Right forelimb (tissue), 1 donor: ENCODE measurements at places on chromosomes 6 and 20.

GRCh38 chr6:110728501-110728900 lies 86.8 kb downstream of the CDK19 start:
- no peak for DNase-seq

GRCh38 chr6:85482905-85483700 lies 33.2 kb downstream of the NT5E start:
- peak; percentile 89 for DNase-seq

DNA sequence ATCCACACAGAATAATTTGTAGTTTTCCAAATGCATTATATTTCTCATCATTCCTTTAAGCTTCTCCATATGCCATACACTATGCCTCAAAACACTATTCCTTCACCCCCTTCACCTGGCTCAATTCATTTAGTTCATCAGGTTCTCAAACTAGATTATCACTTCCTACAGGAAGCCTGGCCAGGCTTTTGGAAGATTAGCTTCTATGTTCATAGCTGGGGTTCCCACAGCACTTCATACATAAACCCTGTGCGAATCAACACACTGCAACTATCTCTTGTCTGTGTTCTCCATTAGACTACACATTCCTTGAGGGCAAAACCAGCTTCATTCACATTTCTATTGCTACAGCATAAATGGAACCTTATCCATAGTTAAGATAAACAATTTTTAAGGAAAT lies 40.5 kb upstream of the PLN start:
- DNase-seq, result no peak

DNA sequence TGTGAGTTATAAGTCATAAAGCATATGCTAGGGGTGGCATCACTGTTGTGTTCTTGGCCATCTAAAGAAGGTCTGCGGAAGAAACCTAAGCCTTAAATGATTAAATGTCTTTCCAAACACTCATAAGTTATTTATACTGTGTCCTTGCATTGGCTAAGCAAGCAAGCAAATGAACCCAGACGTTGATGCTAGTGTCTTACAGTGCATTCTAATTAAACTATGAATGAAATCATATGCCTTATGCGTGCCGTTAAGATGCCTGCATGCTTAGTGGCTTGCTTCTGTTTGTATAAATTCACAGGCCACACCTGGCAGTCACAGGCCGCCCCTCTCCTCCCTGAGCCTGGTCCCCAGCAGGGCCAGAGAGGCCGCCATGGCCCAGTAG lies 49.9 kb downstream of the RIN2 start:
- no peak for DNase-seq

DNA sequence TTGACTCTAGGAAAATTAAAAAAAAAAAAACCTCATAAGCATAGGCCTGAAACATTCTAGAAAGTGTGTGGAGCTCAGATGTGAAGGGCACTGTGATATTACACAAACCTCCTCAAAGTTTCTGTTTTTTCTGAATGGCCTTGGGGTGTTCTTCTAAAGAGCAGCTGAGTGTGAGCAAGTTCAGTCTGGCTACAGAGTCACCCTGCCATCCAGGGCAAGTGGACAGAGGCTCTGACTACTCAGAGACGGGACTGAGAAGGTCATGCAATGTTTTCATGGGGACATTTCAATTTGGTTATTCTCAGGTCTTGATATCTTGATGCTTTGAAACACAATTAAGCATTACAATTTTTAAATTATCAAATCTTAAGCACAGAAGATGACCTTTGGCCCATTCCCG lies 36.6 kb upstream of the SSTR4 start:
- no peak for DNase-seq

DNA sequence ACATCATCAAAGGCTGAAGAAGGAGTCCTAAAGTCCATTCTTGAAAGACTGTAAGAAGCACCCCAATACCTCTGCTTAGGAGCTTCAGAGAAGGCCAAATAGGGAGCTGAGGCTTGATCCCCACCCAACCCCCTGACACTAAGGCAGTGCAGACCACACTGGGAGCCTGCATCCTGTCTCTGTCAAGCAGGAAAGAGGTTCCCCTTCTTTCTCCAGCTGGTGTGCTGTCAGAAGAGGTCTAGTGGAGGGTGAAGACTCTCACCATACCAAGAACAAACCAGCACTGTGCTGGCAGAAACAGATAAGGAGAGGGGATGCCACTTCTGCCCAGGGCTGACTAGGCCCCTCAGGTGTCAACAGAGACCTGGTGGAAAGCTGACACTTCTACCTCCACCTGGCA lies 19.9 kb downstream of the GZF1 start:
- DNase-seq, result no peak

GRCh38 chr20:35145141-35145564 lies 2.0 kb downstream of the EDEM2 start:
- DNase-seq, result no peak

- DNase-seq, result no peak
Measured at GRCh38 chr20:54678253-54678652, 202.9 kb downstream of the DOK5 start.

GRCh38 chr20:38863024-38863851 lies 57.7 kb downstream of the PPP1R16B start:
- DNase-seq, result no peak

DNA sequence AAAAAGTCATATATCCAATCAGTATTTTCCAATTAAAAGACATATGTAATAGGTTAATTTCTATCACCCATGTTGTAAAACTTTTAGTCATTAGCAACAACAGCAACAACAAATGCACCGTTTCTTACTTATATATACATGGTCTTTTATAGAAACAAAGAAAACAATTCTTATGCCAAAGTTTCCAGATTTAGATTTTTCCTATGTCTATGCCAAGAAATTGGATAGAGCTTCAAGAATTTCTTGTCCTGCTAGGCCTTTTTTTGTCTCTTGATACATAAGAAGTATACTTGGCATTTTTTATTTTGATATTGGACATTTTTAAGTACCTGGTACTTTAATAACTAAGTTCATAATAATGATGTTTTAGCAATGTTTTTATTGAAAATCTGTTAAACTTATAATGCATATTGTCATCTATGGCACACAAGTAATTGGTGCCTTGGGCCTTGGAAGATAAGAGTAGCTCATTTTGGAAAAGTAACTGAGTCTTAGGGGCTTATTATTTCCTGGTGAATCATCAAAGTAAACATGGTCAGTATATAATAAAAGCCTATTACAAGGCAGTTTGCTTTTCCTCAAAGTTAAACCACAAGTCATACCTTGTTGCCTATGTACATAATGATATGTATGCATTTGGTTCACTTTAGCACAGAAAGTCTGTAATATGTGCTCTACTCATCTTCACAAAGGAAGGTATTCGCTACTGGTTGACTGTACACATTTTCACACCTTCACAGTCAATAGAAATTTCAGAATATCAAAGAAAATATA lies 10.1 kb upstream of the FRK start:
- no peak for DNase-seq

DNA sequence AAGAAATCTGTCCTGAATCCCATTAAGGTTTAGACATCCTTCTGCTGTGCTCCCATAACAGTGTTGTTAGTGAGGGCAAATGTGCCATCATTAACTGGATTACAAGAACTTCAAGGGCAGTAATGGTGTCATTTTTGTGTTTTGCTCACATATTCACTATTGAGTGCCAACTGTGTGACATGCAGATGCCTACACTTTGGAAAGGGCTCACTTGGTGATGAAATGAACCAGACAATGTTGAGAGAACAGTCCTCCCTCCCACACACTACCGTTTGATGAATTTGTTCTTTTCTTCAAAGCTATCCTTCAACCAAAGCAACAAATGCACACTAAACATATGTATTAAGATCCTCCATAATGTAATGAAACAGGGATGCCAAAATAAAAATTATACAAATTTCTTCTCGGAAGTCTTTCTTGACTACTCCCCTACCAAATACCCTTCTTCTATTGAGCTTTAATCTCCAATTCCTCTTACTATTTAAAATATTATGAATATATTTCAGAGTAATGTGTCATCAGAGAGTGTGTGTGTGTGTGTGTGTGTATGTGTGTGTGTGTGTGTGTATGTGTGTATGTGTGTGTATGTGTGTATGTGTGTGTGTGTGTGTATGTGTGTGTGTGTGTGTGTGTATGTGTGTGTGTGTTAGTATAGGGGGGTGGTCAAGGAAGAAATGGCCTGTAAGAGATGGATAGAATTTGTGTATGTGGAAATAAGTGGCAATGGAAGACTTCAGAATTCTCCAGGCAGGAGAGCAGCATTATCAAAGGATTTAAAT lies 92.3 kb upstream of the ENPP5 start:
- DNase-seq, result no peak

- DNase-seq, result no peak
Measured at GRCh38 chr20:17663486-17663885, 18.6 kb downstream of the RRBP1 start.

DNA sequence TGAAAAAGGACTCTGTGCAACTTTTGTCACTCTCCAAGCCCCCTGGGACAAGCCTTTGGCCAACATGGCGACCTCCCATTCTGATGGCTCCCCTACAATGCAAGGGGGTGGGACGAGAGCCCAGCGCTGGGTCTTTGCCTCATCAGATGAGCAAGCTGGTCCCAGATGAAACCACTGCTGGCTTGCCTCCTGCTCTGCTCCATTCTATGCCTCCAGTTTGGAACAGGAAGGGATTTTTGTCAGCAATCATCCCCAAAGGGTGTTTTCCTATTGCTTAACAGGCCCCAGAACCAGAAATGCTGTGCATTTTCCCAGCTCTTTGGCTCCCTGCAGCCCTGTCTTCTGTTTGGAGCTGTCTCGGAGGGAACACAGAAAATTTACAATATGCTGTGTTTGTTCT lies 412.7 kb downstream of the MAFB start:
- no peak for DNase-seq

DNA sequence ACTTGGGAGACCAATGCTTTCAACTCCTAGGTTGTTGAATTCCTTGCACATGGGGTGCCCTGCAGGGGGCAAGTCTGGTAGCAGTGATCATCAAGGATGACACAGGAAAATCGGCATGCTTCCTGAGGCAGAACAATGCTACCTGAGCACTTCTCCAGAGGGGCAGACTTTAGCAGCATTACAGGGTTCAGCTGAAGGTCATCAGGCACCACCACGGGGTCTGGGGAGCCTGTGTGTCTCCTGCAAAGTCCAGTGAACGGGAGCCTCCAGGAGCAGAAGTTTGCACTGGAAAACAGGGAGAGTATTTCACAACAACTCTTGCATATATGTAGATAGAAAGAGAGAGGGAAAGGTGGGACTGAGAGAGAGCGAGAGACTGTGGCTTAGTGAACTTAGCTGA lies 10.2 kb downstream of the VSX1 start:
- no peak for DNase-seq

DNA sequence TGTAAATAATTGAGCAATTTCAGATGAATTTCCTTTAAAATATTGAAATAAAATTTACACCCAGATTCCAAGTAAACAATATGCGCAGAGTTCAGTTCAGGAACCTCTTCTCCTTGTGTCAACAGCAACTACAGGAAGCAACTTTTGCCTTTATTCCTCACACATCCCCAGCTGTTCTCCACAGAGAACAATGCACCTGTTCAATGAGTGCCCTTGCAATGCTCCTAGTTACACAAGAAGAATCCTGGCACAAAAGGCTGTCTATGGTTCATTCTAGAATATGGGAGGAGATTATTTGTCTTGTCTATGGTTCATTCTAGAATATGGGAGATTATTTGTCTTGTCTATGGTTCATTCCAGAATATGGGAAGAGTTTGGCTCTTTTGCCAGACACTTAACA lies 454.9 kb downstream of the BTBD3 start:
- no peak for DNase-seq

DNA sequence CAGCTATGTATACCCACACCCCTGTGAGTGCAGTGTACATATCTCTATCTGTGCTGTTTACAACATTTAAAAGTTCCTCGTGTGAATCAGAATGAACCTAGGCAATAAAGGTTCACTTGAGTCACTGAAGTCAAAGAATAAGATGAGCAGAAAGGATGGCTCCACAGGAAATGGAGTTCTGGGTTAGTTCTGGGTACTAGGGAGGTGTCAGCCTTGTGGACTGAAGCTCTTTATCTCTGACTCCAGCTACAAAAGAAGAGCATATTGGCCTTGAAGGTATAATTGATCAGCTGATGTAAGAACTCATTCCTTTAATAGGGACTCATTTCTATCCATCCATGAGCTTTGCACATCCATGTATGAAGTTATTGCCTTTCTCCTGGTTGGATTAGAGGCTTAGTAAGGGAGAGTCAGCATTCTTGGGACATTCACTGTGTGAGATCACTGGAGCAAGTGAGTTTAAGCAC lies 73.9 kb upstream of the BACH2 start:
- no peak for DNase-seq

GRCh38 chr6:104771258-104771832 lies 88.4 kb downstream of the HACE1 start:
- DNase-seq, result no peak

GRCh38 chr20:38260378-38261053 lies at the start of gene KIAA1755:
TSS of gene KIAA1755 (minus strand) at chr20:38260735. CDS start at chr20:38260500, 235 bp downstream.
- DNase-seq, result peak; percentile 65

DNA sequence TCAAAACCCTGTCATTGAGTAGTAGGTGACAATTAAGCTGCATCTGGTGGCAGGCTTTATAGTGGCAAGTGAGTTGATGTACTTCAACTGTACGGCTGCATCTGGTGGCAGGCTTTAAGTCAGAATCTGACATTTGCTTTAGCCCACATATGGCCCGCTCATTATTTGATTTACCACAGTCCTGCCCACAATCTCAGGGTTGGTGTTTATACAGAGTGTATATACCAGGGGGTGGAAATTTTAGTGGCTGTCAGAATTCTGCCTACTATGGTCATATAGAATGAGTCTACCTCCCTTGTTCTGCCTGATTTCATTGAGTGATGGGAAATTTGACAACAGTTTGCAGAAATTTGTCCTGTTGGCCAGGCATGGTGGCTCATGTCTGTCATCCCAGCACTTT lies 112.3 kb downstream of the SMAP1 start:
- no peak for DNase-seq

DNA sequence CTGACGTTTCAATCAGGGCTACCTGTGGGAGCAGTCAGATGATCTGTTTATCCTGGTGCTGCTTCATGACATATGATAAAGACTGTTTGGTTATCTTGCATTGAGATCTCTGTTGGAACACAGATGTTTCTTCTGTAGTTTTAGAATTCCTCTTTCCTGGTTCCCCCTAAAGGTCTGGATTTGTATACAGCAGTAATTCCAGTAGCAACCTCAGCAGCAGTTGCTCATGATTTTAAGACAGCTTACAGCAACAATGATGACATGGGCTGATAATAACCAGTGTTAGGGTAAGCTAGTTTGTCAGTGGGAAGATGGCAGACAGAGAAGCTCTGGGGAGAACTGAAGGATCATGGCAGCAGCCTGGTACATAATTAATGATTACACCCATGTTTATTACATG lies 439.4 kb downstream of the PHF3 start:
- DNase-seq, result no peak
